Activated CD8-positive, alpha-beta T cell treated with anti-CD3 and anti-CD28 coated beads for 36 hours (primary cell): ENCODE measurements at places on chromosomes 16 and 17.

DNA sequence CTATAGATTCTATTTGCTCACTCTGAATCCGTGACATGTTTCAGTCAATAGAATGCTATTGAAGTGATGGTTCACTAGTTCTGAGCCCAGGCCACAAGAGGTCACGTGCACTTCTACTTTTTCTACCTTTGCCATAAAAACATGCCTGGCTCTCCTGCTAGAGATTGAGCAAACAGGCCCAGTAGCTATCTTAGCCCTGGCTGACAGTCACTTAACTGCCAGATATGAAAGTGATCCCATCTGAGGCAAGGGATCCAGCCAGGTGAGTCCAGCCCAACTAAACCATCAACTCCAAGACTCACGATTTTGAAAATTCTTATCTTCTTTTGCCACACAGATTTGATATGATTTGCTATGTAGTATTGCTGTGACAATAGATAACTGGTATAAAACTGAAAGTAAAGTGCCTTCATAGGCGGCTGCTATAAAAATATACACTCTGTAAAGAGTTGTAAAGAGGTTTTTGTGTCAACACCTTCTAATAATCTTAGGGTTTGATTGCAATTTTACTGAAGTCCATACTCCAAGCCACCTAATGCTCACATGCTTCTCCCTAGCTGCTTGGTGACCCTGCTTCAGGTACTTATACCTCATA is 937.7 kb upstream of the SOX9 start:
- DNase-seq, result no peak

DNA sequence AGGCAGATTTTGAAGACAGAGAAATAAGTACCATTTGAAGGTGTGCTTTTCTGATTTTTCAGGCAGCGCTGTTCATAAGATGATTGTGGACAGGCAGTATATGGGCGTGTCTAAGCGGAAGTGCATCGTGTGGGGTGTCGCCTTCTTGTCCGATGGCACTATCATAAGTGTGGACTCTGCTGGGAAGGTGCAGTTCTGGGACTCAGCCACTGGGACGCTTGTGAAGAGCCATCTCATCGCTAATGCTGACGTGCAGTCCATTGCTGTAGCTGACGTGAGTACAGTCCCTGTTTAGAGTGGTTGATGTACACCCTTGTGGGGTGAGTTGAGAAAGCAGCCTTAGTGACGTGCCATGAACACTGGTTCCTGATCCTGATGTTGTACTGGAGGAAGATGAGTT is 10.7 kb downstream of the UTP4 start:
- DNase-seq, result no peak

- no peak for DNase-seq
These were observed 182.8 kb downstream of the SEC14L1 start for GRCh38 chr17:77323413-77324171.

DNA sequence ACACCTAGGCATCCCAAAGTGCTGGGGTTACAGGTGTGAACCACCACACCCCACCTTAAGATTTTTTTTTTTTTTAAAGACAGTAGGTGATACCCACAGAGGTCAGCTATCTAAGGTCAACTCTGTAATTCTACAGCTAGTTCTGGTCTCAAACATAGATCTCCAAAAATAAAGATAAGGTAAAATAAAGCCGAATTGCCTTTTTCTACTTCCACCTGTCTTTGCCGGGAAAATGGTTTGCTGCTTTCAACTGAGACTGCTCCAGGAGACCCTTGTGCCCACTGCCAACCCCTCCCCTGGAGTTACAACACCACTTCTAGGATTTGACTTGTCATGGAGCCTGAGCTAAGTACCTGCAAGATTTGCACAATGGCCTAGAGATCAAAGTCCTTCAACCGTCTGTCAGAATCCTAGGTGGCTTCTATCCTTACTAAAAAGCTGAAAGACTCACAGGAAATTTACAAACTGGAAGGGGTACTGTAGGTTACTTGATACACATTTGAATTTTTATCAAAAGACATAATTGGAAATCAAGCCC is 4.7 kb upstream of the CNOT1 start:
- no peak for DNase-seq

- DNase-seq, result peak; percentile 87
These were observed 748 bp upstream of the CMTM3 start for GRCh38 chr16:66603537-66604375.

DNA sequence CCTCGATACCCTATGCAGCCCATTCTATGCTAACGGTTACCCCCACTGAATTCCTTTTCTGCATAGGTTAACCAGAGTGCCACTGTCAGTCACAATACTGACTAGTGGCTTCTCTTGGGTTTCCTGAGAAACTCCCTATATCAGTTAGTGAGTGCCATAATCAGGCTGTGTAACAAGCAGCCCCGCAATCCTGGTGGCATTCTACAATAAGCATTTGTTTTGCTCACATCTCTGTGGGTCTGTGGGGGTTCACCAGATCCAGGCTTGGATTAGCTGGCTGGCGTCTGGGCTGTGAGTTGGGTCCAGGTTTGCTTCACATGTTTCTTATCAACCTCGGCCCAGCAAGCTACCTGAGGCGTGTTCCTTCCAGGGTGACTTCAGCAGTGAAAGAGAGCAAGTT is 42.4 kb downstream of the TMEM235 start:
- no peak for DNase-seq

GRCh38 chr16:6081320-6081976 is 983.9 kb upstream of the EEF2KMT start:
- DNase-seq, result peak; percentile 34

- DNase-seq, result no peak
These were observed 369 bp upstream of the BTBD17 start for GRCh38 chr17:74362069-74362405.

DNA sequence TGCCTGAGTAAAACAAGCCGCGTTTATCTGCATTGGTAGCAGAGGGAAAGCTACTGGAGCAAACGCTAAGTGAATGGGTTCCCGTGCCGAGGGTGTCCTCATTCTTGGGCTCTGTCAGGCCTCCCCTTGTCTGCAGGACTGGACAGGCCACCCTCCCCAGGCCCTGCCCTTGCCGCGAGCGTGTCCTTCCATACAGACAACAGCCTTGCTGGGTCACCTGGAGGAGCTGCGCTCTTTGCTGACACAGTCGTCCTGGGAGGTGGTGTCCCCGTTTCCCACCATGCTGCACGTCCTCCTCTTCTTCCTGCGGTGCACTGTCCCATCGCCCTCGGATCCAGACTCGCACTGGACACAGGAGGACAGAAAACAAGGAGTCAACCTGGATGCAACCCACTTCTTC is 7.8 kb upstream of the MXRA7 start:
- DNase-seq, result no peak

DNA sequence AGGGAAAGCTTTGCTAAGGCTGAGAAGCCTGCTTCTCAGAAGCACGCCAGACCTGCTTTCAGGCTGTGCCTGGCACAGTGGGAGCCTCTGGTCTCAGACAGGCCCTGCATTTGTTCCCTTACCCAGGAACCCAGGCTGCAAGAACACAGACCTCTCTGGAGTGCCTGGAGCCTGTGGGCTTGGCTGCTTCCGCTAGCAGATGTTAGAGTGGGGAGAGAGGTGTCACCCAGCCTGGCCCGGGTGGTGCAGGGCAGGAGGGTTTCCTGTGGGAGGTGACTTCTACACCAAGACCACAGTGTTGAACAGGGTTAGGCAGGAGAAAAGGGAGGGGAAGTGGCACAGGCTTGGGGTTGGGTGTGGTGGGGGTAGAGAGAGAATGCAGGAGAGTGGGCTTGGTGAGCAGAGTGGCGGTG is 35.8 kb upstream of the ADGRG1 start:
- DNase-seq, result peak; percentile 90

- DNase-seq, result no peak
These were observed 37.1 kb downstream of the KNOP1 start for GRCh38 chr16:19680881-19681340.

- no peak for DNase-seq
These were observed 92.8 kb downstream of the CYLD start for GRCh38 chr16:50834701-50835100.

DNA sequence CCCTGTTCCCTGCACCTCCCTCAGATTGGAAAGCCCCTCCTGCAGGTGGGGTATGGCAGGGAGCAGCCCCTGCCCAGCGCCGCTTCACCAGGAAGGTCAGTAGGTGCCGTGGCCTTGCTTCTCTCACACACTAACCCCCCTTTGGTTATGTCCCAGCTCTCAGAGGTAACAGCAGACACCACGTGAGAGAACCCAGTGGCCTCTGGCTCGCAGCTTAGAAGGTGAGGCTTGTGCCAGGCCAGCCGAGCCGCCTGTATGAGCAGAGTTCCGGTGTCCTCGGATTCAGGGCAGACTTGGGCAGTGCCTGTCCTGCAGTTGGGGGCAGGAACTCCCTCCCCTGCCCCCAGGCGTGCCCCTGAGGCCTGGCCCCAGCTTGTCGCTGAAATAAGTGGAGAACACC is 47.1 kb downstream of the PRMT7 start:
- no peak for DNase-seq

- DNase-seq, result peak; percentile 17
These were observed 695.3 kb downstream of the WWOX start for GRCh38 chr16:78794581-78795250.
